ENCODE measurements at places on chromosomes 2 and 18. TPM values are rescaled to one million over a fixed set of nuclear protein-coding genes. Genes with fewer than 3 reads are reported as not detected.

The ACTG2 gene
- 0.27 TPM for total RNA-seq

DNA sequence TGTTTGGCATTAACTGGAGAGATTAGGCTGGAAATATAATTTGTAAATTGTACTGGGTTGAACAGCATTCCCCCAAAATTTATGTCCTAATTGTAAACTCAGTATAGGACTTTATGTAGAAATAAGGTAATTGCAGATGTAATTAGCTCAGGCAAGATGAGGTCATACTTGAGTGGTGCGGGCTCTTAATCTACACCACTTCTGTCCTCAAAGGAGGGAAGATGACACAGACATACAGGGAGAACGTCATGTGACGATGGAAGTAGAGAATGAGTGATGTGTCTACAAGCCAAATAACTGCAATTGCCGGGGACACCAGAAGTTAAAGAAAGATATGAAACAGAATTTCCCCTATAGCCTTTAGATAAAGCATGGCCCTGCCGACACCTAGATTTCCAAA, 1501.1 kb upstream of the PIK3C3 start:
- no peak overlapping the region for H3K27ac ChIP-seq
- no peaks in the 10 kb centered on the region for H3K4me1 ChIP-seq
- DNase-seq, result no peak
- H3K27me3 ChIP-seq, result no peaks in the 10 kb centered on the region
- no peak overlapping the region for H3K4me3 ChIP-seq

DNA sequence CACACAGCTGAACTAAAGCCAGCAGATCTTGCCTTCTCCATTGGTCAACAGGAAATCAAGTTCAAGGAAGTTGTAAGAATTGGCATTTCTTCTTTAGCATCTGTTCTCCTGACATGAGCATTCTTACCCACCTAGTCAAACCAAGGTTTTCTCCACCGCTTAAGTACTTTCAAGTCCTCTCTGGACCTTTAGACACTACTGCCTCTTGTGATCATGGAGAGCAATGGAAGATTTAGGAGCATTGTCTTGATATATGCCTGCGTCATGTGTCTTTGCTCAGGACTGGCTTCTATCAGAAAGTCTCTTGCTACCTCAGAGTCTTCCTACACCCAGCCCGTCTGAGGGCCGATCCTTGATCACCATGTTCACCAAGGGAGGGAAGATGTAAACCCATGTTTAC, 262.2 kb downstream of the PHLPP1 start:
- no peaks in the 10 kb centered on the region for H3K4me1 ChIP-seq
- DNase-seq, result no peak
- H3K27me3 ChIP-seq, result no peaks in the 10 kb centered on the region
- no peak overlapping the region for H3K27ac ChIP-seq
- H3K4me3 ChIP-seq, result no peak overlapping the region
- H3K36me3 ChIP-seq, result no peaks in the 10 kb centered on the region

The TMEM37 gene
- total RNA-seq, result not detected

The VPS4B gene
- 34.8 TPM for total RNA-seq
